ENCODE measurements at places on chromosomes 2 and 18.

GRCh38 chr2:23083966-23084365 is 301.0 kb upstream of the KLHL29 start:
- no peak for DNase-seq

- DNase-seq, result no peak
These were observed 36.2 kb downstream of the CAPN13 start for GRCh38 chr2:30770816-30771576.

DNA sequence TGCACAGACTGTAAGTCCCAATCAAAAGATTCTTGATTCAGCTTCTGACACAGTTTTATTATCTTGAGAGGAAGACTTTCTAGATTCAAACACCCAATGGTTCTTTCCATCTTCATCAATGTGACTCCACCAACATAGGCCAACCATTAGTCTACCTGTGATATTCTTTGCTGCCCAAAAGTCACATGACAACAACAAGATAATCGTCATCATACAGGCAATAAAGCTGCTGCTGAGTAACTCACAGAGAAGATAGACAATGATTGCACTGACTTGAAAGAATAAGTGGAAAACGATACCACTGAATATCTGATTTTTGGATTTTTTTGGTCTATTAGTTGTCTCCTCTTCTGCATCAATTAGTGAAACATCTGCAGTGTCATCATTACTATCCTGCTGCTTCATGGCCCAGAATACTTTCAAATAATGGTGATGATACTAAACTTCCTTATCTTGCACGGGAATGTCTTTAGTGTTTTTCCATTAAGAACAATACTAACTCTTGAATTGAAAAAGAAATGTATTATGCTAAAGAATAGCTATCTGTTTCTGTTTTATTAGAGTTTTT is 19.5 kb downstream of the M1AP start:
- DNase-seq, result no peak

- no peak for DNase-seq
These were observed 682 bp upstream of the SCLY start for GRCh38 chr2:238060096-238060541.

- no peak for DNase-seq
These were observed 38.5 kb downstream of the ROCK2 start for GRCh38 chr2:11305958-11306357.

DNA sequence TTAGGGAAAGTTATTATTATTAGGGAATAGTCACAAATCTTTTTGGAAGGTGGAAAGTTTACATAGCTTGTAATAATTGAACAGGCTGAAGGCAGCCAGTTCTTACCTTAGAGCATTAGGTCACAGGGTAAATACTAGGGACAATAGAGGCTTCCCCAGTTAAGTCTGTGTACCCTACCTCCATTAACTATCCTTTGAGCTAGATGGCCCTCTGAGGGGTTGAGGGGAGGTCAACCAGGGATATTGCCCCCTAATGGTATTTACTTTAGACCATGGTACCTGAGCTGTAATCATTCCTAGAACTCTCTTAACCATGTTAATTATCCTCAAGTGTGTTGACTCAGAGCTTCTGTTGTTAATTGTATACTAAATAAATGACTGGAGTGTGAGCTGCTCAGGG is 120.5 kb upstream of the SCN7A start:
- no peak for DNase-seq

- no peak for DNase-seq
These were observed 12.6 kb downstream of the SULT1C4 start for GRCh38 chr2:108390340-108390739.

- peak; percentile 68 for DNase-seq
These were observed 1.4 kb upstream of the CTNNA2 start for GRCh38 chr2:79511320-79511951.
